Lower lobe of right lung (tissue), 2 donors: ENCODE measurements at places on chromosomes 7 and 10. TPM values are rescaled to one million over a fixed set of nuclear protein-coding genes. Genes with fewer than 3 reads are reported as not detected.

Gene TRIM50
- not detected for total RNA-seq

Gene ZNF804B
- total RNA-seq: not detected

- DNase-seq: no peak
Observed at GRCh38 chr10:113274176-113274829, 278.6 kb upstream of the HABP2 start.

GRCh38 chr10:130128062-130128781 is 8.0 kb upstream of the GLRX3 start:
- no peak for DNase-seq

- DNase-seq: peak; percentile 32
Observed at GRCh38 chr7:150941351-150942000, 36.6 kb downstream of the KCNH2 start.

GRCh38 chr7:99314504-99314903 is 11.2 kb upstream of the ARPC1A start:
- DNase-seq: no peak

GRCh38 chr10:108689891-108690290 is 1233.4 kb downstream of the XPNPEP1 start:
- DNase-seq: no peak

DNA sequence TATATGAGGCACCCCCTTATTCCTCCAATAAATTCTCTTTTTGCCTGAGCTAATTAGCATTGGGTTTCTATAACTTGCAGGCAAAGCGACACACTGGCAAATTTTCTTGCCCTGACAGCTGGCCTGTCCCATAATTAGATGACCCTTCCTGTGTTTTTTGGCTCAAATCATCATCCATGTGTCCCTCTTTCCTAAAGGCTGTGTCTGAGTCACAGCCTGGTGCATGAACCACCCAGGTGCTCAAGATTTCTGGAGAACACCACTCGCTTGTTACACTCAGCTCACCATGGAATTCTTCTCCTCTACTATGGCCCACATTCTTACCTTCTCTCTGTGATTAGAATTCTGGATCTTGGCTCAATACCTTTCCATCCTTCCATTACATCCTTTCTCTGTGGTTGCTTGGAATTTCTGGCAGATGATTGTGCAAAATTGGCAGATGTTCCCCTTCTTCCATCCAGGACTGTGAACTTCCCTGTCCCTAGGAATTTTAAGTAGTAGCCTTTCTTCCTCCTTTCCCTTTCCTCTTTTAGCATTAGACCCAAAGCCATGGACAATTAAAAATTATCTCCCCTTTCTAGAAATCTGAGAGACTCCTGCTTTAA is 116.0 kb upstream of the ANKRD1 start:
- no peak for DNase-seq

GRCh38 chr10:67864607-67865371 is 19.7 kb upstream of the SIRT1 start:
- DNase-seq: no peak

GRCh38 chr7:126778101-126778500 is 474.6 kb downstream of the GRM8 start:
- DNase-seq: no peak

DNA sequence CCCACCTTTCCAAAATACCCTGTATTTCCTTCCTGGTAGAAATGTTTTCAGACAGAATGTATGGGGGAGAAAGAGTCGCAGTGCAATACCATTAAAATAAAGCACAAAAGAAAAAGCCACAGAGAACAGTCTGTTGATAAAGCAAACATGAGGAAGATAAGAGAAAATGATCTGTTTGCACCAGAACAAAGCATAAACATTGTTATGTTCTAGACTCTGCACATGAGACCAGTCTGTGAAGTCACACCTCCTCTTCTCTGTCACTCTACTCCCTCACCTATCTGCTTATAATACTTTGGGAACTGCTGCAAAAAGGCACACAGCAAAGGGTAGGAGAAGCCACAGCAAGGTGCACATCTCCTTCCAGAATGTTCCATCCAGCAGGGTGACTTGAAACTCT is 67.2 kb upstream of the LRGUK start:
- no peak for DNase-seq

DNA sequence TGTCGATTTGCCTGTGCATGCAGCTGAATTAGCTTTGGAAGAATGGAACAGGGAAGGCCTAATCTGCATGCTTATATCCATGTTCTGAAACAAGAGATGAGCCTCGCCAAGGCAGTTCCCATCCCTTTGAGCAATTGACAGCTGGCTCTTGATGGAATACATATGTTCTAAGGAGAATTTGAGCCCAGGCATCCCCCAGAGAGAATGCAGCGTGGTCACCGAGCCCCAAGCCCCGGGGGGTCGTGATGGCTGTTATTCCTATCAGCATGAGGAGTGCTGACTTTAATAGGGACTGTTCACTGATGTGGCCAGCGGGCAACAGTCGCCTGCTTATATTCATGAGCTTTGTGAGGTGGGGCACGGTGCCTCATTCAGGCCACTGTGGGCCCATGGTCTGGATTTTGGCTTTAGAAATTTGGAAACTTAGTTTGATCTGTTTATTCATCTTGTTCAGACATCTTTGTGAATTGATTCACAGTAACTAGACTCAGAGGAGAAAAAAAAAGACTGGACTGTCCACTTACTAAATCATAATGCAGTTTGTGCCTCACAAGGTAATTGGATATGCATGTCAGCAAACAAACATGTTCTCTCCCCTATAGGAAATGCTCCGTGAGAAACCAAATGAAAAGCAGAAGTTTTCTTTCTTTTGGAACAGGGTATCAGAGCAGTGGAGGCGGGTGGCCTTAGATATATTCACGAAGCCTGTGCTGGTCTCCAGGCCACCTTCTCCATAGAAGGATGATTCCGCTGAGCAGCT is 204.9 kb downstream of the CCDC3 start:
- DNase-seq: no peak
